ENCODE measurements at places on chromosomes 5 and 9. TPM values are rescaled to one million over a fixed set of nuclear protein-coding genes. Genes with fewer than 3 reads are reported as not detected.
A peak's percentile ranks its signal among the peaks of the same experiment; 100 is the strongest.

Gene FLT4
- 12.2 TPM for polyA plus RNA-seq

Gene SLC22A4
- polyA plus RNA-seq = 1.1 TPM

DNA sequence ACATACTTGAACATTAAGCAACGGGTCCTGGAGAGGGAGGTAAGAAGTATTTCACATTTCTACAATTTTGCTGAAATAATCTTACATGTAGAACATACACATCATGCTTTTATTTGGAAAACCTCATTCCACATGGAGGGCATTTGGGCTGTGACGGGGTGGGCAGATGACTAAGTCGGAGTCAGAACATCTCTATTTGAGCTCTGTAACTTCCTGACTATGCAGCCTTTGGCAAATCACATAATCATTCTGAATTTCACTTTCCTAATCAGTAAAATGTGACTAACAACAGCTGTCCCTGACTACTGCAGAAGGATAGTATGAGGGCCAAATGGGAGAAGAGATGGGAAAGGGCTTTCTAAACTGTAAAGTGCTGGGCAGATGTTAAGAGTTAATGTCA is 17.1 kb upstream of the IL6ST start:
- H3K36me3 ChIP-seq = no peaks in the 10 kb centered on the region
- no peak overlapping the region for H3K4me3 ChIP-seq
- no peak overlapping the region for H3K27ac ChIP-seq
- H3K27me3 ChIP-seq = no peaks in the 10 kb centered on the region
- no peak for DNase-seq

DNA sequence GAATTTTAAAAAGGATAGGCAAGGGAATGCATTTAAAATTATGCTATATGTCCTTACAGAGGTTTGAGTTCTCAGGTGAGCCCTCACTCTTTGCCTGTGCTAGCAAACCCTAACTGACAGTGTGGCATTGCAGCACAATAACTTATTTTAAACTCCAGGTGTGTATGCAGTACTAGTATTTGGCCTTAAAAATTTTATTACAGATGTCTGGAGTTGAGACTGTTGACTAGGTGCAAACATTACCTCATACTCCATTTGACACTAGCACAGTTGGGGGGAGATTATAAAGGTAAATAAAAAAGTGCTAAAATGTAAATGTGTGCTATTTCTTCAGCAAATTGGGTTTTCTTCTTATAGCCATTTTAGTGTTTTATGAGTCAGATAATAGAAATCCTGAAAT is 407.7 kb downstream of the SH3GL2 start:
- H3K27ac ChIP-seq = no peak overlapping the region
- H3K36me3 ChIP-seq = no peaks in the 10 kb centered on the region
- no peak for DNase-seq
- no peaks in the 10 kb centered on the region for H3K4me1 ChIP-seq
- no peak overlapping the region for H3K4me3 ChIP-seq
- no peaks in the 10 kb centered on the region for H3K27me3 ChIP-seq

- no peak overlapping the region for H3K27ac ChIP-seq
- H3K4me3 ChIP-seq = no peak overlapping the region
- H3K4me1 ChIP-seq = no peaks in the 10 kb centered on the region
- DNase-seq = no peak
- no peaks in the 10 kb centered on the region for H3K27me3 ChIP-seq
These were observed 466.9 kb upstream of the ARRDC3 start for GRCh38 chr5:91850031-91850430.

GRCh38 chr5:104635227-104635626 is 1072.6 kb upstream of the NUDT12 start:
- no peaks in the 10 kb centered on the region for H3K36me3 ChIP-seq
- H3K27me3 ChIP-seq = no peaks in the 10 kb centered on the region
- H3K27ac ChIP-seq = no peak overlapping the region
- no peak overlapping the region for H3K4me3 ChIP-seq
- no peaks in the 10 kb centered on the region for H3K4me1 ChIP-seq

GRCh38 chr5:157471709-157472108 is 11.7 kb downstream of the NIPAL4 start:
- no peaks in the 10 kb centered on the region for H3K36me3 ChIP-seq
- H3K4me3 ChIP-seq = no peak overlapping the region
- no peaks in the 10 kb centered on the region for H3K27me3 ChIP-seq
- DNase-seq = no peak
- no peaks in the 10 kb centered on the region for H3K4me1 ChIP-seq

DNA sequence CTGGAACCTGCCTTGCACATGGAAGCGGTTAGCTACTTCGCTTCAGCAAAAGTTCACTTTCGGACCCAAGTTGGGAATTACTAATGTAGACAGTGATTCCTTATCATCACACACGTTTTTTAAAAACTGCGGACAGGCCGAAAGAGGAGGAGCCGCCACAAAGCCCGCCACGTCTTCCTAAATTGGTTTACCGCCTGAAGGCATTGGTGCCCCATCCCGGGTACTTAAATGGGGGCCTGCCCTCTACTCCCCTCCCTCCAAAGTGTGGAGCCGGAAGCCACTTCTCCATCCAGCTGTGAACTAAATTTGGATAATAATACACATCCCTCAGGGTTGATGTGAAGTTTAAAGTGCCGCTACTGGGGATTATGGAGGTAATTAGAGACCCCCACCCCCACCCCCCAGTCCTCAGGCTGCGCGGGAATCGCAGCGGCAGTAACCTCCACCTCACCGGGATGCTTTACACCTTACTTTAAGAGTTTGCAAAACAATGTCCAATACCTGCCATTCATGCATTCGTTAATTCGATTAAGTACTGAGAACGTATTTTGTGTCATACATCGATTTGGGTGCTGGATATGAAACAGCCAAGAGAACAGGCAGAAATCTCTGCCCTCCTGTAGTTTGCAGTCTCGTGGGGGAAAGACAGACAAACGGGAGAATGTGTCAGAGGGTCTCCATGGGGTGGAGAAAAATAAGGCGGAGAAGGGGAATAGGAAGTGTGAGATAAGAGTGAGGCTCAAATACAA is 937 bp upstream of the MACROH2A1 start:
- no peaks in the 10 kb centered on the region for H3K27me3 ChIP-seq
- DNase-seq = no peak
- peaks cover 11% of the 10 kb centered on the region for H3K4me1 ChIP-seq
- H3K4me3 ChIP-seq = peak overlapping the region; percentile 71
- no peaks in the 10 kb centered on the region for H3K36me3 ChIP-seq
- peak overlapping the region; percentile 73 for H3K27ac ChIP-seq
